ENCODE measurements at places on chromosomes 13 and 19.

- DNase-seq, result no peak
Measured at GRCh38 chr19:44744871-44745332, 3.6 kb upstream of the BCL3 start.

DNA sequence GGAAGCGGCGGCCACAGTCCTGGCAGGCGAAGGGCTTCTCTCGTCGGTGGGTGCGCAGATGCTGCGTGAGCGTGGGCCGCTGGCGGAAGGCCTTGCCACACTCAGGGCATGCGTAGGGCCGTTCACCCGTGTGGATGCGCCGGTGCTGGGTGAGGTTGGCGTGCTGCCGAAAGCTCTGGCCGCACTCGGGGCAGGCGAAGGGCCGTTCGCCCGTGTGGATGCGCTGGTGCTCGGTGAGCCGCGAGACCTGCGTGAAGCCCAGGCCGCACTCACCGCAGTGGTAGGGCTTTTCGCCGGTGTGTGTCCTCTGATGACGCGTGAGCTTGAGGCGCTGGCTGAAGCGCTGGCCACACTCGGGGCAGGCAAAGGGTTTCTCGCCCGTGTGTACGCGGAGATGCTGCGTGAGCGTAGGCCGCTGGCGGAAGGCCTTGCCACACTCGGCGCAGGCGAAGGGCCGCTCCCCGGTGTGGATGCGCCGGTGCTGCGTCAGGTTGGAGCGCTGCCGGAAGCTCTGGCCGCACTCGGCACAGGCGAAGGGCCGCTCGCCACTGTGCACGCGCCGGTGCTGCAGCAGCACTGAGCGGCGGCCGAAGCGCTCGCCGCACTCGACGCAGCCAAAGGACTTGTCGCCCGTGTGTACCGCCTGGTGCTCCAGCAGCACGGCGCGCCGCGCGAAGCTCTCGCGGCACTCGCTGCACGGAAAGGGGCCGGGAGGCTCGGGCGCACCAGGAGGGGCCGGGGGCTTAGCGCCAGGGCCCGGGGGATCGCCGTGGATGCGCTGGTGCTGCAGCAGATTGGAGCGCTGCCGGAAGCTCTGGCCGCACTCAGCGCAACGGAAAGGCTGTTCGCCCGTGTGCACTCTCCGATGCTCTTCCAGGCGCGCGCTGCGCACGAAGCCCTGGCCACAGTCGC is 4.0 kb upstream of the UBE2M start:
- no peak for DNase-seq

- DNase-seq, result no peak
Measured at GRCh38 chr13:20911037-20911436, 8.5 kb upstream of the XPO4 start.

- DNase-seq, result no peak
Measured at GRCh38 chr13:50025436-50025835, 10.2 kb downstream of the KCNRG start.

- DNase-seq, result no peak
Measured at GRCh38 chr19:48254529-48254970, 1.2 kb downstream of the CARD8 start.

GRCh38 chr19:1663852-1664251 is 11.4 kb upstream of the TCF3 start:
- no peak for DNase-seq

- no peak for DNase-seq
Measured at GRCh38 chr19:15378534-15379082, 979 bp downstream of the AKAP8 start.
